GM04503 (cell line): ENCODE measurements at places on chromosomes 16 and 17.
A peak's percentile ranks its signal among the peaks of the same experiment; 100 is the strongest.

GRCh38 chr16:79395591-79395990, 204.9 kb downstream of the MAF start:
- DNase-seq, result no peak

GRCh38 chr17:56230660-56231059, 77.4 kb downstream of the ANKFN1 start:
- DNase-seq, result peak; percentile 55

- DNase-seq, result no peak
These were observed 8.1 kb downstream of the MYOCD start for GRCh38 chr17:12673788-12674187.

DNA sequence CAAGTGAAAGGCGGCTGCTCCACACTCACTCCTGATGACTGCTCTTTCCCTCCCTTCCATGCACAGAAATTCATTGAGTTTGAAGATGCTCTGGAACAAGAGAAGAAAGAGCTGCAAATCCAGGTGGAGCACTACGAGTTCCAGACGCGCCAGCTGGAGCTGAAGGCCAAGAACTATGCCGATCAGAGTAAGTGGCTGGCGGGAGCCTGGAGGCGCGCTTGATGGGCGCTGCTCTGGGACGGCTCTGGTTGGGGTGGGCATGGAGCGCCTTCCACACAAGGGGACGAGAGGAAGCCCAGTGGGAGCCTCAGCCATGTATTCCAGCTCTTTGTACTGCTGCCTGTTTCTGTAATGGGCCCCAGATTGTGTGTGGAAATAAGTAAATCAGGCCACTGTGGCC, 18.5 kb downstream of the MAPK8IP3 start:
- DNase-seq, result no peak

GRCh38 chr16:56068314-56068713, 123.0 kb upstream of the GNAO1 start:
- DNase-seq, result no peak

DNA sequence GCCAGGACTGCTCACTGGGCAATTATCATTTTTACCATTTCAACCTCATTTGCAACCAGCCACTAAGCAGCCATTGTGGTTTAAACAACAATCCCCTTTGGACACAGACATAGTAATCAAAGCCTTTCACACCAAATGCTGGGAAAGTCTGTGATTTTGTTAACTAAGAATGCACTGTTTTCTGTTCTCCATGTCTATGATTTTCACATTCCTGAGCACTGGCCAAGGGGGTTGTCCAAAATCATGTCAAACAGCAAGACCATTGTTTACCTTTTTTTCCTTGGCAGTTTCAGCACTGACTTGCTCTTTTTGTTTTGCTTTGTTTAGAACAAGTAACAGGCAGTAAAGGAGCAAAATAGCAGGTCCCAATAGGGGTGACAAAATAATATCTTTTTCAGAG, 106.3 kb upstream of the SIAH1 start:
- peak; percentile 49 for DNase-seq
